T-helper 9 cell (primary cell): ENCODE measurements at places on chromosomes 1 and 21.

- no peak for DNase-seq
These were observed 177.5 kb downstream of the VPS13D start for GRCh38 chr1:12407050-12407961.

GRCh38 chr1:34165422-34165921 is 442 bp upstream of the CSMD2 start:
- DNase-seq = no peak

DNA sequence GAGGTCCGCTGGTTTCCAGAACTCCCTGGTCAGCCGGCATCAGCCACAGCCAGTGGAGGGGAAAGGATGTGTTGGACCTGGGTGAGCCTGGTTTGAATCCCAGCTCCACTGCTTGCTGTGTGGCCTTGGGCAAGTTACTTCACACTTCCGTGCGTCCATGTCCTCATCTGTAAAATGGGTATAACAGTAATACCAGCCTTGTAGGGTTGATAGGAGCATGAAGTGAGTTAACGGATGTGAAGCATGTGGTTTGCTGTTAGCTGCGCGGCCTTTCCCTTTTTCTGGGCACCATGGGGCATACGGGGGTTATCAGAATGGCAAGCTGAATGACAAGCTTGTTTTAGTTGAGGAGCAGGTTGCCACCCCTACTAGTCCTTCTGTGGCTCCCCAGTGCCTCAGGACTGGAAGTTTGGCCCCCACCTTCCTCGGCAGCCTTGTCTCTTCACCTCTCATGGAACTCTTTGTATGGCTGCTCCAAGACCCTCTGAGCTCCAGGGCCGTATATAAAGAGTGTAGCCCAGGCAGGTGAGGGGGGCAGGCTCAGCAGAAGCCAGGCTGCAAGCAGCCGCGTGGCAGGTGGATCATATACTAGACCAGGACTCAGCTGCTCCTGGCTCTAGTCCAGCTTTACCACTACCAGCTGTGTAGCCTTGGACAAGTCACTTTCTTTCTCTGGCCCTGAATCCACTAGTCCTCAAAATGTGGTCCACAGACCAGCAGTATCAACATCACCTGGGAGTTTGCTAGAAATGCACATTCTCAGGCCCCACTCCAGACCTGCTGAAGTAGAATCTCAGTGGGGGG is 95.4 kb downstream of the LACTBL1 start:
- DNase-seq = no peak

- no peak for DNase-seq
These were observed 2.7 kb upstream of the PIGC start for GRCh38 chr1:172446547-172446946.

DNA sequence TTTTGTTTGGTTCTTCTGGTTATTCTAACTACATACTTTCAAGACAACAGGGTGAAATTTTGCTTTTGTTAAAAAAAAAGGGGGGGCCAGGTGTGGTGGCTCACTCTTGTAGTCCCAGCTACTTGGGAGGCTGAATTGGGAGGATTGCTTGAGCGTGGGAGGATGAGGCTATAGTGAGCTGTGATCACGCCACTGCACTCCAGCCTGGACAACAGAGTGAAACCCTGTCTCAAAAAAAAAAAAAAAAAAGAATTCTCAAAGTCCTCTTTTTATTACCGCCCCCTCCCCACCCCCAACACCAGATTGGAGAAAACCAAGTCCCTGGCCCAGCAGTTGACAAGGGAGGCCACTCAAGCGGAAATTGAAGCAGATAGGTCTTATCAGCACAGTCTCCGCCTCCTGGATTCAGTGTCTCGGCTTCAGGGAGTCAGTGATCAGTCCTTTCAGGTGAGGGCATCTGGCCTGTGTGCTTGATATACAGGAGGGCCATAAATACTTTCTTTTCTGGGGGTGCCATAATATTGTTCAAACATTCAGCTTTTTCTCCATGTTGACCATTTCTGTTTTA is 50.2 kb downstream of the LAMC2 start:
- no peak for DNase-seq

- DNase-seq = no peak
These were observed 3.1 kb downstream of the NUAK2 start for GRCh38 chr1:205318231-205318991.

DNA sequence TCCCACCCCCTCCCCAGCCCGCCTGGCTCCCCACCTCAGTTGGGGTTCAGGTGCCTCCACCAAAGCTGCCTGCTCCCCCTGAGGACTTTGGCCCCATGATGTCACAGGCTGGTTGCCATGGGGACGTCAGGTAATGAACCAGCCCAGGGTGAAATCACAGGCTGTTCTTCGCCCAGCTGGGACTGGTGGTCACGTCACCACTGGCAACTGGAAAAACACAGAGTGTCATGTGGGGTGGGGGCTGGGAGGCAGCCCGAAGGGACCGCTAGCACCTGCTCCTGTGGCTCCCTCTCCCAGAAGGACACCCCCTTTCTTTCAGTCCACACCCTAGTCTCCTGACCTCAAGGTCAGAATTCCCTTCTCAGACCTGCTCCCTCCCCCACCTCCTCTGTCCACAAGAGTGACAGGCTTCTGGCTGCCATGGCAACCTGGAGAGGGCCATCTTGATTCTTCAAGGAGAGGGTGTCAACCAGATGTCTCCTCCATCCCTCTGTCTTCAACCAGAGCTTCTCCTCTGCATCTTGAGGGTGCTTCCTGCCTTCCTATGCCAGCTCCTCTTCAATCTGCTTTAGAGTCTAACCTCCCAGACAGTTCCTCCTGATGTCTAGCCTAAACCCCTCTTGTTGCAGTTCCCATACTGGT is 6.2 kb downstream of the FAM131C start:
- DNase-seq = no peak
